ENCODE measurements at places on chromosomes 3 and 15.

DNA sequence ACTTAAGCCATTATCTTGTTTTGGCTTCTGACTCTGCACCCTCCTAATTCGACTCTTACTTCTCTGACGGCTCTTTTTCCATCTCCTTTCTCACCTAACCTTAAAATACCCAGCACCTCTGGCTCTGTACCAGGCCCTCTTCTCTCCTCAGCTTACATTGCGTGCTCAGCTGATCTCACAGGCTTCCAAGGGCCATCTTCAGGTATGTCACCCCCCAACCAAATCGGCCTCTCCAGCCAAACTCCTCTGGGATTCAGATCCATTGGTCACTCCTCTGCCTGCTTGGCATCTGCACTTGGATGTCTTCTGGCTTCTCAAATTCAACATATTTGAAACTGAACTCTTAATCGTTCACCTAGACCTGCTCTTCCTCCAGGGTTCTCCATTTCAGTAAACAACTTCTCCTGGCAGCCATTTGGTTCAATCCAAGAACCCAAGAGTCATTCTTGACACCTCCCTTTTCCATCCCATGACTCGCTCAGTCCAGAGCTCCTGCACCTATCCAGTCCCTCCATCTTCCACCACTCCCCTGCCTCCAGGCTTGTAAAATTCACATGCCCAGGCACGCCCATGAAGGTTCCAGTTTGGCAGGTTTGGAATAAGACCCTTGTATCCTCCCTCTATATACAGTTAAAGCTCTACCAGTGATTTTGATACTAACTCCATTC is 35.2 kb upstream of the SLC41A3 start:
- no peak for DNase-seq

- DNase-seq = no peak
Observed at GRCh38 chr15:93771196-93772030, 459.9 kb upstream of the MCTP2 start.

- DNase-seq = no peak
Observed at GRCh38 chr3:29346828-29347227, 66.0 kb downstream of the RBMS3 start.

DNA sequence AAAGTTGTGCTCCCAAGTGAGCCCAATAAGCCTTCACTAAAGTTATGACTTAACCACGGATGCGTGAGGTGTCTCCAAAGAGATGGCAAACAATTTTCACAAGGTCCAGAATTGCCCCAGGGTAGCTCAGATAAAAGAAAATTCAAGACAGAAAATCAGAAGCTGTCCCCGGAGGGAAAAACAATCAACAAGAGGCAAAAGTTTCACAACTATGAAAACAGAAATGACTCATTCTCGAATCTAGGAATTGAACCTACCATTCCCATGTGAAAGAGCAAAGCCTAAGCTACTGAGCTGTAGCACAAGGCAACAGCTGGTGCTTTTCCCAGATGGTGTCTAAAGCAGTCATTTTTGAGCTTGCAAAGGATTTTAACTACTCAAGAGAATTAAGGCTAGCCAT is 33.5 kb upstream of the MKRN3 start:
- DNase-seq = no peak

- no peak for DNase-seq
Observed at GRCh38 chr15:68594533-68595259, 15.9 kb downstream of the CORO2B start.

- DNase-seq = no peak
Observed at GRCh38 chr3:55796533-55796932, 309.4 kb upstream of the WNT5A start.

- DNase-seq = no peak
Observed at GRCh38 chr3:74329096-74329495, 285.4 kb downstream of the CNTN3 start.

GRCh38 chr3:153084431-153084830 is 77.6 kb upstream of the RAP2B start:
- DNase-seq = no peak

GRCh38 chr15:51780636-51781035 is 29.2 kb downstream of the TMOD2 start:
- no peak for DNase-seq

GRCh38 chr3:120040813-120041377 is 53.4 kb downstream of the GSK3B start:
- no peak for DNase-seq

- DNase-seq = no peak
Observed at GRCh38 chr3:52121464-52121805, 32.8 kb downstream of the POC1A start.

- DNase-seq = no peak
Observed at GRCh38 chr15:68371160-68371559, 60.8 kb downstream of the ITGA11 start.

GRCh38 chr3:24985668-24986067 is 442.4 kb upstream of the RARB start:
- no peak for DNase-seq

GRCh38 chr3:152969557-152970300 is 134.8 kb downstream of the P2RY1 start:
- DNase-seq = no peak

GRCh38 chr3:149955449-149955848 is 15.2 kb downstream of the PFN2 start:
- no peak for DNase-seq

GRCh38 chr3:133426721-133427120 is 26.9 kb downstream of the BFSP2 start:
- no peak for DNase-seq

GRCh38 chr15:99399618-99400017 is 148.3 kb downstream of the LRRC28 start:
- DNase-seq = no peak

GRCh38 chr3:123571264-123571972 is 13.4 kb downstream of the HACD2 start:
- DNase-seq = no peak

- DNase-seq = no peak
Observed at GRCh38 chr3:18249126-18249525, 176.0 kb downstream of the SATB1 start.

GRCh38 chr3:136232413-136232812 is 17.7 kb upstream of the PCCB start:
- DNase-seq = no peak

- DNase-seq = no peak
Observed at GRCh38 chr3:57382933-57383332, 90.4 kb upstream of the ASB14 start.

GRCh38 chr3:185527364-185527763 is 25.0 kb downstream of the LIPH start:
- DNase-seq = no peak

GRCh38 chr15:47326410-47327333 is 390.6 kb upstream of the SEMA6D start:
- no peak for DNase-seq

- DNase-seq = no peak
Observed at GRCh38 chr3:55012091-55012490, 84.2 kb upstream of the LRTM1 start.

DNA sequence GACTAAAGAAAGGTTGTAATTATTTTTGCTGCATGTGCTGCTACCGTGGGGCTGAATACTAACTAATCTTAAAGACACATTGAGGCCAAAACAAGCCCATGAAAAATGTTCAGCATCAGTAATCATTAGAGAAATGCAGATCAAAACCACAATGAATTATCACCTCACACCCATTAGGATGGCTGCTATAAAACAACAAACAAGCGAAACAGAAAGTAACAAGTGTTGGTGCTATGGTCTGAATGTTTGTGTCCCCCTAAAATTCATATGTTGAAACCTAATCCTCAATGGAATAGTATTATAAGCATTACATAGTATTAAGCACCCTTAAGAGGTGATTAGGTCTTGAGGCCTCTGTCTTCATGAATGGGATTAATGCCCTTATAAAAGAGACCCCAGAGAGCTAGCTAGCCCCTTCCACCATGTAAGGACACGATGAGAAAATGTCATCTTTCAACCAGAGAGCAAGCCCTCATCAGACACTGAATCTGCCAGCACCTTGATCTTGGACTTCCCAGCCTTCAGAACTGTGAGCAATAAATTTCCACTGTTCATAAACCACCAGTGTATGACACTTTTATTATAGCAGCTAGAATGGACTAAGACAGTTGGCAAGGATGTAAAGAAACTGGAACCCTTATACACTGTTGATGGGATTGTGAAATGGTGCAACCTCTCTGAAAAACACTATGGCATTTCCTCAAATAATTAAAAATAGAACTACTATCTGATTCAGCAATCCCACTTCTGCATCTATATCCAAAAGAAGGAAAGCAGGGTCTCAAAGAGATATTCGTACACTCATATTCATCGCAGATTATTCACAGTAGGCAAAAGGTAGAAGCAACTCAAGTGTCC is 76.1 kb downstream of the REC114 start:
- no peak for DNase-seq

DNA sequence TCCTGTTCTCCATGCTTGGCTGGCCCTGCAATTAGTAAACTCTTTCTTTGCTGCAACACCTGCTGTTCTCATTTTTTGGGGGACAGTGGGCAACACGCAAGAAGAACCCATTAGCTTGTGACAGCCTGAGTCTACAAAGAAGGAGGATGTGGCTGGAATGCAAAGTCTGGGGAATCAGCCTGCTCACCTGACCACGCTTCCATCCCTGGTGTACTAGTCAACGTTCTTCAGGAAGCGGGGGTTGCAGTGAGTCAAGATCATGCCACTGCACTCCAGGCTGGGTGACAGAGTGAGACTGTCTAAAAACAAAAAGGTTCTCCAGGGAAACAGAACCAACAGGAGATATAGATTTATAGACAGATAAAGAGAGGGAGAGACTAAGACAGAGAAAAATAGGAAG is 27.7 kb upstream of the KBTBD12 start:
- no peak for DNase-seq

DNA sequence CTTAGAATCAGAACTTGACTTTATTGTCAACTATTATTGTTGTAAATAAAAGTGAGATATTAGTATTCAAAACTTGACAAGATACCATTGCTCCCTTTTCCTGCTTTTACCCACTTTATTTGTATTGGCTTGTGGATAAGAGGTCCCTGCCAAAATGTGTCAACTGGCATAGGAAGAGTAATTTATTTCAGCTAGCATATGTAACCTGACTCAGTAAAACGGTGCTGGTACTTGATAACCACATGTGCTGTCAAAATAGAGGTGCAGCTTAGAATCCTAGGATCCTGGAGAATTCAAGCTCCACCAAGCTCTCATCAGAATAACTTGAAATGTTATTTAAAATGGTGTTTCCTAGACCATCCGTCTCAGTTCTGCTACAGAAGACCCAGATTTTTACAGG is 90.2 kb upstream of the TGFBR2 start:
- DNase-seq = no peak

DNA sequence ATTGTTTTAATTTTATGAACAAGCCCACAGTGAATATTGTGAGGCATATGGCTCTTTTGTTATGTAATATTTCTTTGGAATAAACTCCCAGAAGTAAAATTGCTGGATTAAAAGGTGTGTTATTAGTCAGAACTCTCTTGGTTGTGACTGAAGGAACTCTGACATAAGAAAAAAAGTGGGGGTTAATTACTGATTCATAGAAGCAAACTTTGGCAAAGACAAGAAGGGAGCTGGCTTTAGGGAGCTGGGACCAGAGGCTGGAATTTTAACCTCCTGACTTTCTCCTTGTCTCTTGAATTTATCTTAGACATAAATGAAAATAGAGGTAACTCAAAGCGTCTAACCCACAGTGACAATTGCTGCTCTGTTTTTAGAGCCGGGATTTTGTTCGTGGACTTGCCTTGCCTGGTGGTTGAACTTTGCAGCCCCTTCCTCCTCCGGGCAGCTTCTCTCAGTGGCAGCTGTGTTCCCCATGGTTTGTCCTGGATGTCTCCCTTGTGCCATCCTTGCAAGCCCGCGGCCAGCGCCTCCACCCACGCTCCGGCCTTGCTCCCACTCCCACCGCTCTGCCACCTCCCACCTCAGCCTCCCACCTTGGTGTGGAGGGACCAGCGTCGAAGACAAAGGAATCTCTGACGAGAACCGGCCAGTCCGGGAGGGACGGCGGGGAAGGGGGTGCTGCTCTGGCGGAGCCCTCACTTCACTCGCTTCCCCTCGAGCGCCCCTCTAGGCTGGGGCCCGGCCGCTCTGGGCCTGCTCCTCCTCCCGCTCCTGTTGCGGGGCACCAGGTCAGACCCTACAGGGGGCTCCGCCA is 28.0 kb downstream of the ARHGAP31 start:
- no peak for DNase-seq

DNA sequence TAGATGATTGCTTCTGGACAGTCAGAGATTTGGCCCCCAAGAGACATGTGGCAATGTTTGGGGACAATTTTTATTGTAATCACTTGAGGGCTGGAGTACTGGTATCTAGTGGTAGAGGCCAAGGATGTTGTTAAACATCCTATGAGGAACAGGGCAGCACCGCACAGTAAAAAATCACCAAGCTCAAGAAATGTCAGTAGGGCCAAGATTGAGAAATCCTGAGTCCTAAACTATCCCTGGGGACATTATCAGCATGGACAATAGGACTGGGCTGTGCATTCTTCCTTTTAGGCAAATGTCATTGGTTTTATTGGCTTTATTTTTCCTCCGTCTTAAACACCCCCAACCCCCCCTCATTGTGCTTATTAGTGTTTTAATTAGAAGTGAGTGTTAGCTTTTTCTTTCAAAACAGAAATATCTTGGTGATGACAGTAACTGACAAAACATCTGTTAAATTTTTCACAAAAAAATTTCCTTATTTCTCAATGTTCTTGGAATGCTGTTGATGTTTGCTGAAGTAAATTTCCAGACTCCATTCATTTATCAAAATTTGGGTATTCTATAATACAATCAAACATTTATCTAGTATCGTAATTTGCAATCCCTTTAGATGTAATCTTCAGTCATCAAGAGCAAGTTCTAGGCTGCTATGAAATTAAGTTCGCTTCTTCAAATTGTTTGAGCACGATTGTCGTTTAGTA is 944.4 kb downstream of the VGLL3 start:
- no peak for DNase-seq

- DNase-seq = no peak
Observed at GRCh38 chr3:181859518-181859917, 147.8 kb downstream of the SOX2 start.

- no peak for DNase-seq
Observed at GRCh38 chr3:117171124-117171523, 461.5 kb downstream of the TUSC7 start.

DNA sequence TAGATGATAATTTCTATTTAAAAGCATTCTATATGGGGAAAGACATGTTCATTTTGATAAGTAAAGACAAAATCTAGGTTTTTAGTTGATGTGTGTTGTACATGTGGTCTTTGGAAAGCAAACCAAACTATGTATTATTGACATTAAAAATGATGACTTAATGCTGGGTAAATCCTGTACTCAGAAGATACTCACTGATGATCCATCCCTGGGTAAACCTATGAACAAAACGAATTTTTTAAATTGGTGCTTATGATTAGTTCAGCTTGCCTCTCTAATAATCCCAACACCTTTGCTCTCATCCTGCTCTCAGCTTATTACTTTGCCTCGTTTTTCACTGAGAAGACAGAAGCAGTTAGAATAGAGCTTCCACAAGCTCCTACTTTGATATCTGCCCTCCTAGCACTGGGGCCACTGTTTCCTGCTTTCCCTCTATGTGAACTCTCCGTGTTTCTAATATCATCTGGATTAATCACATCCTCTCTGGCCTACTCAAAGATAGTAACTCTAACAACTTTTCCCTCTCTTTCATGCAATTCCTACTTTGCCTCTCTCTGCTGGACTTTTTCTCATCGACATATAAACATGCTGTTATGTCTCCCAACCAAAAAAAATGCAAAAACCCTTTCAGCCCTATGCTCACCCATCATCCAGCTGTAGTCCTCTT is 29.3 kb downstream of the RARRES1 start:
- no peak for DNase-seq

GRCh38 chr3:25441234-25441856 is 13.3 kb downstream of the RARB start:
- no peak for DNase-seq

- no peak for DNase-seq
Observed at GRCh38 chr3:126548556-126549466, 9.9 kb downstream of the C3orf22 start.

- DNase-seq = no peak
Observed at GRCh38 chr3:183845608-183846288, 20.4 kb upstream of the MAP6D1 start.
